ENCODE measurements at places on chromosomes 6 and 20.

DNA sequence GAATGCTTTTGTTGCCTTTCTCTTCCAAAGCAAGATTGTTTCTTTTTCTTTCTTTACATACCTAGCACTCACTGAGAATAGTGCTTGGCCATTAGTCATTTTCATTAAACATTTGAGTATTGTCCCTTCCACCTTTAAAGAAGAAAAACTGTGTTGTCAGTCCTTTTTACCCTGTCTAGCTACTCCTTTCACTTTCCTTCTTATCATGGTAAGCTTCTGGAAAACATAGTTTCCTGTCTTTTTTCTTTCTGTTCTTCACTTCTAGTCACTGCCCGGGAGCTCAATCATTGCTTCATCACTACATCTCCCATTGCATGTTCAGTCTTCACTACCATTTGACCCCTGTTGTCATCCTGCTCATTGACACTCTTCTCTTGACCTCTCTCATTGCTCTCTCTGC lies 12.1 kb downstream of the VAPB start:
- DNase-seq: no peak

- no peak for DNase-seq
Observed at GRCh38 chr6:6287415-6287814, 33.0 kb downstream of the F13A1 start.

DNA sequence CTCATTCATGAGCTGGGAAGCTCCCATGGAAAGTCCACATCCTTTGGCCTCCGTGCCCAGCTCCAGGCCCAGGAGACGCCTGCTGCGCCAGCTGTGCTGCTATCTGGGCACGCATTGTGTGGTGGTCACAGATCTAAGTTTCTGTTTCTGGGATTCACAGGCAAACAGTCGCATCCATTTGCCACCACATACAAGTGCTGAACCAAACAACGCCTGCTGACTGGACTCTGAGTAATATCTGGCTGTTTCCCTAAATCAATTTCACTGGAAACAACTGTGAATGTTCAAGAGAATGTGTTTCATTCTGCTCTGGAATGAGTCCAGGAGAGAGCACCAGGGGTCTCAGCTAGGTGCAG lies 45.5 kb downstream of the IRF4 start:
- DNase-seq: no peak

DNA sequence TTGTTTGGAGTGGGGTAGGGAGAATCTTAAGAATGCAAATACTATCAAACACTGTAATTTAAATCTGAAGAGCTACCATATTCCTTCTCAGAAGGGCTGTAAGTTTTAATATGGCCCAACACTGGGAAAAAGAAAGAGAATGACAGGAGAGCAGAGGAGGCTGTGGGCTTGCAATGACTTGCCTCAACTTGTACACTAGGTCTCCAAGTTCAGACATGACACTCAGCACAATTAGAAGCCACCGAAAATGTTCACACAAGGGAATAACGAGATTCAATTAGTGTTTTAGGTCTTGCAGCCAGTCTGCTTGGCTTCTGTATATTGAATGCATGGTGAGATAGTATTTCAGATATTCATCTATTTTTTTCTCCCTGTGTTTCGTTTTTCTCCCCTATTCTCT lies 89.4 kb downstream of the HS3ST5 start:
- no peak for DNase-seq

DNA sequence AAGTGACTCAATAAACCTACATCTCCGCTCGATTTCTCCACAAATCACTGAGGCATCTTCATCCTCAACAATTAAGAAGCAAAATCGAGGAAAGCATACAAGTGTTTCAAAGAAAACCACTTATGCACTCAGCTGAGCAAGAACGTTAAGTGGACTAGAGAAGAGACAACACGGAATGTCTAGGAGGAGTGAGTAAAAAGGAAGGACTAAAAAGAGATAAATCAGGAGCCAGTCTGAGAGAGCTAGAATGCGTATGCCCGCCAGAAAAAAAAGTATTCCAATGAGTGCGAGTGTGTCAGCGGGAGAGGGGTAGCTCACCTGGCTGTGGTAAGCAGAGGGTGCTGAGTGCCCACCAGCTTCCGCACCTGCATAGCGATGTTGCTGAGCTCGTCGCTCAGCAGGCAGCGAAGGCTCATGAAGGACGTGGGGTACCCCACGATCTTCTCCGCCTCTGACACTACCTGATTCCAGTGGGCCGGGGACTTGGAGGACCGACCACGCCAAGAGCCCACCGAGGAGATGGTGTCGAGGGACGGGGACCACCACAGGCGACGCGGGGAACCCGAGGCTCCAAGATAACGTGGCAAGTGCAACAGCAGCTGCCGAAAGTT lies 587 bp downstream of the PDSS2 start:
- no peak for DNase-seq

DNA sequence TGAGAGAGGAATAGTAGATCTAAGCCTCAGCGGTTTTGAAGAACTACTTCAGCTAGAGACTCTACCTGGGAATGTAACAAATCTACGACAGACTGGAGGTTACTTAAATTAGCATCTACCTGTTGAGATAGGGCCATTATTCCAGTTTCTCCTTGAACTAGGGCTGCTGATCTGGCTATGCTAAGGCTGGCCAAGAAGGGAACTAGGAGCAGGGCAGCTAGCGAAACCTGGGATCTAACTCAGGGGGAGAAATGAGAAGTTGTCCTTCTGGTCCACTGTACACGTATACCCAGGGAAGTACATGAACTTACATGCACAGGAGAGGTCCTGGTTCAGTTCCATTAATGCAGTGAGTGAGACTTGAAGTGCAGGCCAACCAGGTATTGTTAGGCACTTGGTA lies 156.7 kb downstream of the TRIM27 start:
- no peak for DNase-seq

- DNase-seq: no peak
Observed at GRCh38 chr20:6381887-6382286, 259.1 kb upstream of the FERMT1 start.

GRCh38 chr20:51183451-51183850 lies 160.5 kb upstream of the KCNG1 start:
- DNase-seq: no peak

GRCh38 chr20:33663161-33664084 lies 1.3 kb downstream of the C20orf144 start:
- DNase-seq: peak; percentile 65

- DNase-seq: no peak
Observed at GRCh38 chr20:12702312-12702711, 306.5 kb upstream of the SPTLC3 start.

DNA sequence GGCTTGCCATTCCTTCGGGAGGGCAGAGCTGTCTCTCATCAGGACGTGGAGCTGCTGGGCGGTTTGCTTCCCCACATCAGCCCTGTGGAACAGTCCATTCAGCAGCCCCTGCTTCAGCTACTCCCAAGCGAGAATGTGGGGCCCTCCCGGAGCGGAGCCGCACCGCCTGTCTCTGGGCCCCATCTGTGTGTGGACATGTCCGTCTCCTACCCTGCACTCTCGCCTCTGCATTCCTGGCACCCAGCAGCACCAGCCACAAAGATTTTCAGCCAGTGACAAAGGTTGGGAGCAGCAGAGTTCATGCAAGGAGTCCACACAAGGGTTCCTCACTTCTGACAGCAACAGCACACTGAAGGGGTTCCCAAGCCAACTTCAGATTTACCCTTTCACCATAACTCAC lies 29.0 kb upstream of the SLC22A1 start:
- DNase-seq: no peak

DNA sequence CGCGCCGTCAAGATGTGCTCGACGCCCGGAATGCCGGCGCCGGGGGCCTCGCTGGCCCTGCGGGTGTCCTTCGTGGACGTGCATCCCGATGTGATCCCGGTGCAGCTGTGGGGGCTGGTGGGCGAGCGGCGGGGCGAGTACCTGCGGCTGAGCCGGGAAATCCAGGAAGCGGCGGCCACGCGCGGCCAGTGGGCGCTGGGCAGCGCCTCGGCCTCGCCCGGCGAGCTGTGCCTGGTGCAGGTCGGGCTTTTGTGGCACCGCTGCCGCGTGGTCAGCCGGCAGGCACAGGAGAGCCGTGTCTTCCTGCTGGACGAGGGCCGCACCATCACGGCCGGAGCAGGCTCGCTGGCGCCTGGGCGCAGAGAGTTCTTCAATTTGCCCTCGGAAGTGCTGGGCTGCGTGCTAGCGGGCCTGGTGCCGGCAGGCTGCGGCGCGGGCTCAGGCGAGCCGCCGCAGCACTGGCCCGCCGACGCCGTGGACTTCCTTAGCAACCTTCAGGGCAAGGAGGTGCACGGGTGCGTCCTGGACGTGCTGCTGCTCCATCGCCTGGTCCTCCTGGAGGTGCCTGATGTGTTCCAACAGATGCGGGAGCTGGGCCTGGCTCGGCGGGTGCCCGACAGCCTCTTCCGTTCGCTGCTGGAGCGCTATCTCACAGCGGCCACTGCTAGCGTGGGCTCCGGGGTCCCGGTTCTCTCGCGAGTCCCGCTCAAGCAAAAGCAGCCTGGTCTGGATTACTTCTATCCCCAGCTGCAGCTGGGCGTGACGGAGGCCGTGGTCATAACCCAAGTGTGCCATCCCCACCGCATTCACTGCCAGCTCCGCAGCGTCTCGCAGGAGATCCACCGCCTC lies 656 bp downstream of the TDRD6 start:
- DNase-seq: no peak

- DNase-seq: no peak
Observed at GRCh38 chr20:35772563-35773058, 796 bp downstream of the PHF20 start.

DNA sequence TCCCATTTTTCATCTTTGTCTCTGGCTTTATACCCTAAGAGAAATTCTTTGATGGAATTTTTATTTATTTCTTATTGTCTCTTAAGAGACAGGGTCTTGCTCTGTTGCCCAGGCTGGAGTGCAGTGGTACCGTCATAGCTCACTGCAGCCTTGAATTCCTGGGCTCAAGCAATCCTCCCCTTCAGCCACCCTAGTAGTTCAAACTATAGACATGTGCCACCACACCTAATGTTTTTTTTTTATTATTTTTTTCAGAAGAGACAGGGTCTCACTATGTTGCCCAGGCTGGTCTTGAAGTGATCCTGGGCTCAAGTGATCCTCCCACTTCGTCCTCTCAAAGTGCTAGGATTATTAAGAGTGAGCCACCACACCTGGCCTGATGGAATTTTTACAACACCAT lies 40.5 kb downstream of the FKBP5 start:
- no peak for DNase-seq

- no peak for DNase-seq
Observed at GRCh38 chr20:62500237-62500864, 24.6 kb upstream of the GATA5 start.

- peak; percentile 61 for DNase-seq
Observed at GRCh38 chr6:75128878-75129570, 76.8 kb downstream of the COL12A1 start.

DNA sequence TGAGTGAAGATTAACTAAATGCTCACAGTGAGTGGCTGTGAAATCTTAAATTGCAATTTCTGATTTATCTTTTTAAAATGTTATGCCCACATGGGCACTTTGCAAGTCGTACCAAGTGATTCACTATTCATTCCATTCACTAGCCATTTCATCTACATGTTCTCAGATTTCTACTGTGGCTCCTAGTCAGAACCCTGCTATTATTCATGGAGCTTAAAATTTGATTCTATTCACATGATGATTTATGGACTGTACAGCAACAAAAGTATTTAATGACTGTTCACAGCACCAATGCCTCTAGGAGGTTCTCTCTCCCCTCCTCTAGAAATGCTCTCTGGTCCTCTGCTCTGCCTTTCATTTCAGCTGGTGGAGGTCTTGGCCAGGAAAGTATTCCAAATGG lies 133.5 kb upstream of the MAP3K7 start:
- no peak for DNase-seq

GRCh38 chr20:47274401-47275108 lies 81.9 kb downstream of the ZMYND8 start:
- DNase-seq: peak; percentile 59

DNA sequence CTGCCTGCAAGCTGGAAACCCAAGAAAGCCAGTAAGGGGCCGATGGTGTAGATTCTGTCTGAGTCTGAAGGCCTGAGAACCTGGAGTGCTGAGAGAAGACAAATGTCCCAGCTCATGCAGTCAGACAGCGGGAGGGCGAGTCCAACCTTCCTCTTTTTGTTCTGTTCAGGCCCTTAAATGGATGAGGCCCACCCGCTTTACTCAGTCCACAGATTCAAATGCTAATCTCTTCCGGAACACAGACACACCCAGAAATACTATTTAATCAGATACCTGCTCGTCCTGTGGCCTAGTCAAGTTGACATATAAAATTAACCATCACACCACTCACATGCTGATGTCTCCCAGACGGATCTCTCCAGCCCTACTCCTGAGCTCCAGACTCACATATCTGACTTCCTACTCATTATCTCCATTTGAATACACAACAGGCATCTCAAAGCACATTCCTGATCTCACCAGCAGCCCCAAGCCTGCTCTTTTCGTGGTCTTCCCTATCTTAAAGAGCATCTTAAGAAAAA lies 26.7 kb upstream of the SRC start:
- DNase-seq: no peak

DNA sequence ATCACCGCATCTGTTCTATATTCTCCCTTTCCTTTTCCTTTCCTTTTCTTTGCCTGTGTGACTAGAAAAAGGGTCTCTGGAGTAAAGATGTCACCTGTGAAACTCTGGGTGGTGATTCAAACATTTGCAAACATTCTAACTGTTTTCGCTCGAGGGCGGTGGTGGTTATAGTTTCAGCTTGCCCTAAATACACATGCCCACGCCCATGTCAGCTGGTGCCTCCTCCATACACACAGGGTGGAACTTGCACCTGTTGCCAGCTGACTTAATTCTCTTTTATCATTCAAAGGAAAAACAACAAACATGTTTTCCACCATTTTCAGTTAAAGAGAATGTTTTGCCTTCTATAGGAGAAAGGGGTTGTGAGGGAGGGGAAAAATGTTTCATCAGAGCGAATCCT lies 381.9 kb upstream of the ARID1B start:
- DNase-seq: peak; percentile 14

- peak; percentile 35 for DNase-seq
Observed at GRCh38 chr6:130967502-130968445, 95.3 kb downstream of the EPB41L2 start.

- no peak for DNase-seq
Observed at GRCh38 chr6:155004017-155004416, 8.9 kb downstream of the TIAM2 start.

DNA sequence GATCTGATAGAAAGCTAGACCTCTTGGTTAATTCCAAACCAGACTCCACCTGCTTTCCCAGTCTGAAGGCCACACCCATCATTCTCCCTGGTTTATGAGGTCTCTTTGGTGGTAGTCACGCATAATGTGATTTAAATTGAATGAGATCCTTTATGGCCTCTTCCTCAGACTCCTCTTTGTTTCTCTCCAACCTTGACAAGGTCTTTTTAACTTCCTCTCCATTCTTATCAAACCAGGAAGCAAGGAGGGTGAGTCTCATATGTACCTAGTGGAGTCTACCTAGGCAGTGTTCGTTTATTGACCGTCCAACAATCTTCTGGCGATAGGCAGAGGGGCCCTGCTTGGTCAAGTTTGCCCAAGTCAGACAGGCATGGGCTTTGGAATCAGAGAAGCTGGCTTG lies 184.2 kb upstream of the LAMP5 start:
- DNase-seq: no peak

- DNase-seq: no peak
Observed at GRCh38 chr6:145689529-145689928, 45.8 kb downstream of the EPM2A start.

All from muscle of back (tissue), 13 donors.